ENCODE measurements at places on chromosomes 7 and 10. TPM values are rescaled to one million over a fixed set of nuclear protein-coding genes. Genes with fewer than 3 reads are reported as not detected.
A peak's percentile ranks its signal among the peaks of the same experiment; 100 is the strongest.

GRCh38 chr10:70352401-70353097 is 29.9 kb downstream of the LRRC20 start:
- no peaks in the 10 kb centered on the region for H3K36me3 ChIP-seq
- DNase-seq, result no peak
- H3K4me1 ChIP-seq, result no peaks in the 10 kb centered on the region
- H3K27ac ChIP-seq, result no peak overlapping the region

GRCh38 chr10:3225561-3225960 is 53.0 kb upstream of the PITRM1 start:
- no peak for DNase-seq
- H3K36me3 ChIP-seq, result no peaks in the 10 kb centered on the region
- no peaks in the 10 kb centered on the region for H3K4me1 ChIP-seq
- H3K27me3 ChIP-seq, result no peaks in the 10 kb centered on the region
- no peak overlapping the region for H3K4me3 ChIP-seq
- no peak overlapping the region for H3K27ac ChIP-seq

GRCh38 chr10:53886325-53887300 is 914.4 kb downstream of the PCDH15 start:
- H3K36me3 ChIP-seq, result no peaks in the 10 kb centered on the region
- no peaks in the 10 kb centered on the region for H3K27me3 ChIP-seq
- no peaks in the 10 kb centered on the region for H3K4me1 ChIP-seq
- H3K27ac ChIP-seq, result no peak overlapping the region
- no peak for DNase-seq

DNA sequence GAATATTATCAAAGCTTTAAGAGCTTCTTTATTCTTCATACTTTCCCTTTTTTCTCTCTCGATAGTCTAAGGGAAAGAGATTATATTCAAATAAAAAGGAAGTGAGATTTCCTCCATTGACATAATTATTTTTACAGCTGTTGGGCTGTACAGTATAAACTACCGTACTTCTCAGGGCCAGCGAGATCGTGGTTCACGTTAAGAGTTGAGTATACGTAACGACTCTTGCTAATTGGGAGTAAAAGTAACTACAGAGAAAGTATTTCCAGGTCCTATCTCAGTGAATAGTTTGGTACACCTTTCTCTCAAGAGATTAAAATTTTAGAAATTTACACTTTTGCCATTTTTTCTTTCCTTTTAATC is 57.8 kb downstream of the INPP5F start:
- H3K4me3 ChIP-seq, result no peak overlapping the region
- peaks cover 22% of the 10 kb centered on the region for H3K4me1 ChIP-seq
- no peak for DNase-seq
- no peak overlapping the region for H3K27ac ChIP-seq
- no peaks in the 10 kb centered on the region for H3K36me3 ChIP-seq

The MUC12 gene
- 3.8 TPM for total RNA-seq

DNA sequence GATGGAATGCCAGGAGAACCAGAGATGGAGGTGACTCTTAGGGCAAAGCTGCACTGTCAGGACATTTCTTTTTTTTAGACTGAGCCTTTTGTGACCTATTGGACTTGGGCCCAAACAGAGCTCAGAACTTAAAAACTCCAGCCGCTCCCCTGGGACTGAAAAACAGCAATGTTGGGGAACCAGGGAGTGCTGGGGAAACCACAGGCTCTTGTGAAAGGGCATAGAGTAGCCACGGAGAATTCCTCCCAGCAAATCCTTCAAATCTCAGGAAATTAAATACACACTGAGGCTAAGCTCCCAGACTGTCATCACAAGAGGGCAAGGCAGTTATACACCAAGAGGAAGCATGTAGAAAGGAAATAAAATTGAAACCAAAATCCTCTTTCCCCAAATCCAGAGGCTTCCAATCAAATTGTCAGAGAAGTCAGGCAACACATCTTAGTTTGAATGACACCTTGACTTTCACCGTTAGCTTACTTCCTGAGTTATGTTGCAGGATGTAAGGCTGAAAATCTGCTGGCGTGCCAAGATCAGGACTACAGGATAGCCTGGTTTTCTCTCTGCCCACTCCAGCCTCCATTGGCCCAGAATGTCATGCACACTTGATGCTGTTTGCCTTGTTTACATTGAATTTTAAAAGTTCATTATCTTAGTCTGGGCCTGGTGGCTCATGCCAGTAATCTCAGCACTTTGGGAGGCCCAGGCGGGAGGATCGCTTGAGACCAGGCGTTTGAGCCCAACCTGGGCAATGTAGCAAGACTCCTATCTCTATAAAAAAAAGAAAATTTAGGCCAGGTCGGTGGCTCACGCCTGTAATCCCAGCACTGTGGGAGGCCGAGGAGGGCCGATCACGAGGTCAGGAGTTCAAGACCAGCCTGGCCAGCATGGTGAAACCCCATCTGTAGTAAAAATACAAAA is 2.6 kb upstream of the RFC2 start:
- no peaks in the 10 kb centered on the region for H3K27me3 ChIP-seq
- DNase-seq, result no peak
- H3K4me1 ChIP-seq, result peaks cover 14% of the 10 kb centered on the region
- no peaks in the 10 kb centered on the region for H3K36me3 ChIP-seq
- H3K27ac ChIP-seq, result peak overlapping the region; percentile 79

DNA sequence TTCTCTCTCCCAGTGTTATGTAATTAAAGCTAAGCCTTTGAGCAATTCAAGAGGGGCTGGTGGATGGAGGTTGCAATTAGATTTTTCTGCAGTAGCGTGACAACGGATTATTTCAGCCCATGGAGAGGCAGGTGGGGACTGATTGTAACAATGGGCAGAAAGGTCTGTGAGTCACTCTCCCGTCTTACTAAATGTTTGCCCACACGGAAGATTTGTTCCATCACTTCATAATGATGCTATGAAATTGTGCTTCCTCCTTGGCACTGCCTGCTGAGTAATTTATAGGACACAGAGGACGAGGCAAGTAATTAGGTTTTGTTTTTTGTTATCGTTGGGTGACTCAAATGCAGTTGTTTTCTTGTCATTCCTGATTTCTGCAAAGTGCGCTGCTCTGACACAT is 594.5 kb upstream of the DPP6 start:
- no peaks in the 10 kb centered on the region for H3K4me1 ChIP-seq
- no peak overlapping the region for H3K4me3 ChIP-seq
- H3K36me3 ChIP-seq, result peaks cover 4% of the 10 kb centered on the region

The PTCD1 gene
- total RNA-seq, result 12.2 TPM

- H3K27me3 ChIP-seq, result no peaks in the 10 kb centered on the region
- no peak overlapping the region for H3K27ac ChIP-seq
- H3K4me1 ChIP-seq, result no peaks in the 10 kb centered on the region
Measured at GRCh38 chr10:99983280-99983988, 26.3 kb downstream of the DNMBP start.

DNA sequence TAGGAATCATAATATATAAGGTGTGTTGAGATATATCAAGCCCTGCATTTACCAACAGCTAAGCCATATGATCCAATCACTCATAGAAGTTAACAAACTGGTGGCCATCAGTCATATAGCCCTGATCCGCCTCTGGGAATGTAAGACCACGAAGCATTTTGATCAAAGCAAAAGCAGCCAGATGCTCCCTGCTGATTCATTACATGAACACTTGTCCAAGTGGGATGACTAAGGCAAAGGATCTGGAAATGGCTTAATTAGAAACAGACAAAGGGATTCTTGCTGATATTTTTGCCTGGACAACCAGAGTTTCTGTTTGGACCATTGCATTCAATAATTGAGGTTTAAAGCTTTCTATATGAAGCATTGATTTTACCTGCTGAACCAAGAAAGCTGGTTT is 535.5 kb downstream of the GPAM start:
- 0 out of 2 replicates have a peak, but pooled peaks cover 7% of the 10 kb centered on the region for H3K36me3 ChIP-seq
- H3K27ac ChIP-seq, result no peak overlapping the region
- H3K4me3 ChIP-seq, result no peak overlapping the region
- H3K4me1 ChIP-seq, result no peaks in the 10 kb centered on the region

GRCh38 chr10:15244635-15245197 is 76.2 kb upstream of the NMT2 start:
- DNase-seq, result no peak
- no peak overlapping the region for H3K27ac ChIP-seq
- no peaks in the 10 kb centered on the region for H3K4me1 ChIP-seq
- no peaks in the 10 kb centered on the region for H3K27me3 ChIP-seq
- H3K36me3 ChIP-seq, result no peaks in the 10 kb centered on the region
- no peak overlapping the region for H3K4me3 ChIP-seq

DNA sequence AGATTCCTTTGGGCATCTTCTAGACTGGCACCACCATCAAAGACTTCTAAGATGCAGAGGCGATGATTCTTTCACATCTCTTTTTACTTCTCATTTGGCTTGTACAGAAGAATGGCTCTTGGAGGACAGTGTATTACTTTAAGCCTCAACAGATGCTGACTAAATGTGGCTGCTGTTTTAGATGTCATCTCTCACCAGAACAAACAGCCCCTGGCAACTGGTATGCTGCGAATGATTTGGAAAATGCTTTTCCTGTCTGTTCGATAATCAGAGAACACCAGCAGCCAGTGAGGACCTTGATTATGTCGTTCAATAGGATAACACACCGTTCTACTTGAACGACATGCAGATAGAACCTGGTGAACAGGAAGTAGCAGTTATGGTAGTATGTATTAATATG is 131.8 kb downstream of the RNF216 start:
- no peaks in the 10 kb centered on the region for H3K4me1 ChIP-seq
- DNase-seq, result no peak
- H3K27ac ChIP-seq, result no peak overlapping the region
- H3K36me3 ChIP-seq, result no peaks in the 10 kb centered on the region
- no peaks in the 10 kb centered on the region for H3K27me3 ChIP-seq
- H3K4me3 ChIP-seq, result no peak overlapping the region

DNA sequence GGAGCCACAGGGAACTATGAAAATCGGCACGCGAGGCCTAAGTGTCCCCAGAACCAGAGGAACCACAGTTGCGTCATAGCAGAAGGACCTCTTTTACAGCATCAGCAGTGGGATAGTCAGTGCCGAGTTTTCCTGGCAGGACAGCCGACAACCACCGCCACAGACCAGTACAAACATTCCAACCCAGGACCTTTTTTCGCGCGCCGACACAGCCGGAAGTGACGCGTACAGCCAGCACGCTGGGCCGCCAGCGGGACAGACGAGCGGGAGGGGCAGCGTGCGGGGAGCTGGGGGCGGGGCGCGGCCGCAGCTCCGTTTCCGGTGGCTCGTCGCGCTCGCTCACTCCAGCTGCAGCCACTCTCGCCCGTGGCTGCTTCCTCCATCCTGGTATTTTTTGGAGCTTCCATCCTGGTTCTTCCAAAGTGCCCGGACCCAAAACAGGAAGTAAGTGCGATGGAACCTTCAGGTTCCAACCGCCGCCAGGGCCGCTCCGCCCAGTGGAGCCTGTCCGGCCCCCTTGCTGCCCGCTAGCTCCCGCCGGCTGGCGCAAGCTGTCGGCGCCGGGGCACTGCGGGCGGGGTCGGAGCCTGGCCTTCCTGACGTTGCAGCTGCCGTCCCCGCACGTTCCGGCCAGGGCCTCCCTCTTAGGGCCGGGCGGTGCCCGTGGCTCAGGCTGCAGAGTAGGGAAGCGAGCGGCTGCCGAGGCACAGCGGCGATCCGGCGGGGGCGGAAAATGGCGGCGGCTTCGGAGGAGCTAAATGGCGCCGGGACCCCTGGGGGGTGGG is at the start of gene DMTF1:
TSS of gene DMTF1 (plus strand) at position 342 of the 785 bp plus-strand sequence. CDS start 12,489 bp downstream, outside the sequence.
- peak within 1 kb of the TSS; percentile 84 for H3K4me3 ChIP-seq
- H3K4me1 ChIP-seq, result 0 out of 2 replicates have a peak, but pooled peaks cover 8% of the 10 kb centered on the region
- H3K27ac ChIP-seq, result peak within 1 kb of the TSS; percentile 99

The MMD2 gene
- 0.38 TPM for total RNA-seq

DNA sequence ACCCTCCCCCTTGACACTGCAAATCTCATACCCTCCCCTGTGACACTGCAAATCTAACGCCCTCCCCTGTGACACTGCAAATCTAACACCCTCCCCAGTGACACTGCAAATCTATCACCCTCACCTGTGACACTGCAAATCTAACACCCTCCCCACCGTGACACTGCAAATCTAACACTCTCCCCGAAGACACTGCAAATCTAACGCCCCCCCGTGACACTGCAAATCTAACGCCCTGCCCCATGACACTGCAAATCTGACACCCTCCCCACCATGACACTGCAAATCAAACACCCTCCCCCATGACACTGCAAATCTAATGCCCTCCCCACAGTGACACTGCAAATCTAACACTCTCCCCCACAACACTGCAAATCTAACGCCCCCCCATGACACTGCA is 603.7 kb downstream of the DNAJB6 start:
- no peaks in the 10 kb centered on the region for H3K4me1 ChIP-seq
- H3K27me3 ChIP-seq, result no peaks in the 10 kb centered on the region
- H3K36me3 ChIP-seq, result no peaks in the 10 kb centered on the region
- DNase-seq, result no peak

GRCh38 chr7:158401295-158401694 is 186.3 kb downstream of the PTPRN2 start:
- H3K27ac ChIP-seq, result no peak overlapping the region
- H3K4me1 ChIP-seq, result peaks cover 16% of the 10 kb centered on the region
- no peak for DNase-seq
- no peaks in the 10 kb centered on the region for H3K36me3 ChIP-seq

DNA sequence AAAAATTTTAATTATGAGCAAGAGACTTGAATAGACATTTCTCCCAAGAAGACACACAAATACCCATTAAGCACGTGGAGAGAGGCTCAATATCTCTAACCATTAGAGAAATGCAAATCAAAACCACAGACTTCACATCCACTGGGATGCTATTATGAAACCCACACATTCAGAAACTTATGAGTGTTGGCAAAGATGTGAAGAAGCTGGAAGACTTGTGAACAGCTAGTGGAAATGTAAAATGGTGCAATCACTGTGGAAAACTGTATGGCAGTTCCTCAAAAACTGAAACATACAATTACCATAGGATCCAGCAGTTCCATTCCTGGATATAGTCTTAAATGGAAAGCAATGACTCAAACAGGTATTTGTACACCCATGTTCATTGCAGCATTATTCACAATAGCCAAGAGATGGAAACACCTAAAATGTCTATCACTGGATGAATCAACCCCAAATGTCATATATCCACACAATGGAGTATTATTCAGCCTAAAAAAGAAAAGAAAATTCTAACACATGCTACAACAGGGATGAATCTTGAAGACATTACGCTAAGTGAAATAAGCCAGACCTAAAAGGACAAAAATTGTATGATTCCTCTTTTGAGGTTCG is 53.5 kb upstream of the FRMD4A start:
- peaks cover 2% of the 10 kb centered on the region for H3K4me1 ChIP-seq
- H3K4me3 ChIP-seq, result no peak overlapping the region
- no peaks in the 10 kb centered on the region for H3K27me3 ChIP-seq
- no peak overlapping the region for H3K27ac ChIP-seq

DNA sequence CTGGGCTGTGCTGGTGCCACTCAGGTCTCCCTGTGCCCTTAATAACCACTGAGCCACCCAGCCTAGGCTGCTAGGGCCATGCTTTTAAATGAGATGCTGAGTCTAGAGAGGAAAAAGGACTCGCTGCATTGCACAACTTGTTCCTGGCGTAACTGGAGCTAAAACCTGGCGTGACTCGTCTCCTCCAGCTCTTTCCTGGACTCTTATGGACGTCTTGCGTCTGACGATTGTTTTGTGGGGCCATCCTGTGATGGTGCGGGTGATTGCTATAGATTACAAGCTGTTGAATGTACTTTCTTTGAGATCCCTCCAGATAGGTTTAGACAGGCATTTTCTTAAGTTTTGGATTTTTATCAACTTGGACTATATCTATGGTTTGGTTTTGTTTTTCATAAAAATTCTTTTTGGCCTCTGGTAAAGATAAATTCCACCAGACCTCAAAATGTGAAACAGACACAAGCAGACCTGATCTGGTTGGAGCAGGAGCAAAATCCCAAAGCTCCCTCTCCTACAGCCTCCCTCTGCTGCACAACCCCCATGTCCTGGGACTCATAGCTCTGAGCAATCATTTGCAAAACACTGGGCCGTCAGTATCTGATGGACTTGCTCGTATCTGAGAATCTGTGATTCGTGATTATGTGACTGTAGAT is 230.3 kb downstream of the ARHGAP12 start:
- DNase-seq, result no peak
- H3K27me3 ChIP-seq, result no peaks in the 10 kb centered on the region
- H3K4me3 ChIP-seq, result no peak overlapping the region

The CHST3 gene
- 6.8 TPM for total RNA-seq

Data from GM23338 (cell line).